ENCODE measurements at places on chromosomes 5 and 9.

DNA sequence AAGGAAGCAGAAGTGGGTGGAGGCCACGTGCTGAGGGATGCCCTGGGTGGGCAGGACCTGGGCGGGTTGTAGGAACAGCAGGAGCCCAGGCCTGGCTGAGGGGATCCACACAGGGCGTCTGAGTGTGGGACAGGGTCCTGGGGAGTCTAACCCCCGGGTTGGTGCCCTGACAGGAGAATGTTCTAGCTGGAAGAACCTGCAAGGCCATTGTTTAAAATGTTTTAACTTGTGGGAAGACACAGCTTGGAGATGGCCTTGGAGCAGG is 33.9 kb upstream of the SUSD3 start:
- DNase-seq, result no peak

DNA sequence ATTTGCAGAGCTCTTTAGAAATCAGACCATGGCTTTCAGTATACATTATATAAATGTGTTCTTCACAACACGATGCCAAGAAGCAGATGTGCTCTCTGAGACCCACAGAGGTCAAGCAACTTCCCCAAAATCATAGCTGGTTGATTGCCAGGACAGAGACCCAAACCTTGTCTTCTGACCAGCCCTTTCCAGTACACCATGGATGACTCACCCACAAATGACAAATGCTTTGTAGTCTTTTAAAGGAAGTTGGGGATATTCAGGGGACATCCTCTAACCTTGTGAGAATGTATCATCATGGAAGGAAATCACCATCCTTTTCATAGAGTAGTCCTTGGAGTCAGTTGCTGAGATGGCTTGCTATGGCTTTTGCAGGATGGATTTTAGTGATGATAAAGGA is 30.1 kb downstream of the ZNF462 start:
- no peak for DNase-seq

GRCh38 chr5:120532835-120533234 is 68.7 kb downstream of the PRR16 start:
- no peak for DNase-seq

- no peak for DNase-seq
Measured at GRCh38 chr9:16131264-16131663, 578.4 kb downstream of the CCDC171 start.

DNA sequence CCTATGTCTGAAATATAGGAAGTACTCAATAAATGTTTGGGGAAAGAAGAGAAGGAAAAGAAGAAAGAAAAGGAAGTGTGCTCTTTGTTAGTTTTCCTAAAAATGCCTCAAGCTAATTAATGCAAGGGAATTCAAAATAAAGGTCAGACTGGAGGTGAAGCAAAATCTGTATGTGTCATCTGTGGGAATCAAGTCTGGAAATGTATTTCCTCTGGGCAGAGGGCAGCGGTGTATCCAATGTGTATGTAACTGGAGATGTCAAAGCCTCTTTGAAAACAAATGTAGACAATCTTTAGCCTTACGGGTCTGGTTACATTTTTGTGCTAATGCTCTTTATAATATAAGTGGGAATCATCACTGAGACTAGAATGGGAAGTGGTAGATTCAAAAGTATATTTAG is 471.4 kb downstream of the MAN2A1 start:
- no peak for DNase-seq

GRCh38 chr9:120326049-120326693 is 253.8 kb downstream of the CDK5RAP2 start:
- no peak for DNase-seq

DNA sequence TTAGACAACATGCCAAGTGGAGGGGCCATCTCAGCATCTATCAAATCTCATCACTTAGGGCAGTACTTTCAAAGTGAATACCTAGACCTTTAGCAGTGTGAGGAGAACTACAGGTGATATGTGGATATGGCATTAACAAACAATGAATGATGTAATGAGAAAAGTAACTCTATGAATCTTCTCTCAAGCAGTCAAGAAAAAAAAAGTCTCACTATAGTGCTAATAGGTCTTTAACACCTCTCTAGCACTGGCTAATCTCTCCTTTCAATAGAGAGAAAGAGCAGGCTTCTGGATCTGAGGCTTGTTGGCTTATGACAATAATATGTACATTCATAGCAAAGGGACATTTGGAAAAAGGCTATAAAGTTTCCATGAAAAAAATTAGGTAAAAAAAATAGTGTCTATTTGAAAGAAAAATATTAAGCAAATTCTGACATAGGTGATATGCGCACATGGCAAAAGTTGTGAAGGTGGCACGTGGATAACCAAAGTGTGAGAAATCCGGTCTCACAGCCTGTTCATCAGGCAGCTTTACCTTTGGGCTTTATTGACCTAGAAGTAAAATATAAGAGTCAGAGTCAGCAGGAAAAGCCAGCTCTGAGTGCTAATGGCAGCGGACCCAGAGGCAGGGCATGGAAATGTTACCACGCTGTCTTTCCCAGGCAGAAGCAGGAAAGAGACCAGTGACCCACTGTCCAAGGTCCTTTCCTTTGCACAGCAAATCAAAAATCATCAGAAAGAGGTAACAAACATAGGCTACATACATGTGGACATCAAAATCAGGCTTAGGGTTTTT is 203.4 kb downstream of the EFNA5 start:
- DNase-seq, result no peak

GRCh38 chr5:153926201-153926600 is 112.5 kb downstream of the FAM114A2 start:
- DNase-seq, result no peak

DNA sequence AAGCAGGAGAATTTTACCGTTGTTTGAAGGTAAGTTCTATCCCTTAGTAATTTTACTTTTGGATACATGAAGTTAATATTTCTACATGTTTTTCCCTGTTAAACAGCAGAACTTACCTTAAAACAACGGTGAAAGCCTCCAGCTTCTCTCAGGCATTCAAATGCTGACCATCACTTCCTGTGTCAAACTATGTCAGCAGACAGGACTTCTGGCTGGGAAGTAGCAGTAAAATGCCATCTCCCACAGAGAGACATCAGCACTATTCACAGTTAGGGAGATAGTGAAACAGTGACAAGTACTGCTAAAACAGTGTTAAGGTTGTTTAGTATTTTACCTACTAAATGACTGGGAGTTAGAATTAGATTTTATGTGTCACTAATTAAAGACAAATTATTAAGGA is 34.2 kb upstream of the GOLGA1 start:
- DNase-seq, result no peak

DNA sequence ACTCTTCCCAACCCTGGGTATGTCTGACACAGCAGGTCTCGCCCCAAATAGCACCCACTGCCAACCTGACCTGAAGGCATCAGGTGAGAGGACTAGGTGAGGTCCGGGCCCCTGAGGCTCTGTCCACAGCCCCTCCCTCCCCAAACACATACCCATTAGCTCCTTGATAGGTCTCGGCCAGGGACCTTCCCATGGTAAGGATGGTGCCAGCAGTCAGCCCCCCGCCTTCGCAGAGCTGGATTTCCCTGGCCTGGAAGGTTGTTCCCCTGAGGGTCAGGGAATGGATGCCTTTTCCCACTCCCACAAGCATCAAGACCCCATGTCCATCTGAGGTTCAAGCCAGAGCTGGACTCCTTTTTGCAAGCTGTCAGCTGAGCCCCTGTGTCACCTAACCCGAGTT is 2.7 kb downstream of the ENHO start:
- DNase-seq, result no peak

GRCh38 chr5:139492700-139493192 is 10.2 kb upstream of the STING1 start:
- no peak for DNase-seq

DNA sequence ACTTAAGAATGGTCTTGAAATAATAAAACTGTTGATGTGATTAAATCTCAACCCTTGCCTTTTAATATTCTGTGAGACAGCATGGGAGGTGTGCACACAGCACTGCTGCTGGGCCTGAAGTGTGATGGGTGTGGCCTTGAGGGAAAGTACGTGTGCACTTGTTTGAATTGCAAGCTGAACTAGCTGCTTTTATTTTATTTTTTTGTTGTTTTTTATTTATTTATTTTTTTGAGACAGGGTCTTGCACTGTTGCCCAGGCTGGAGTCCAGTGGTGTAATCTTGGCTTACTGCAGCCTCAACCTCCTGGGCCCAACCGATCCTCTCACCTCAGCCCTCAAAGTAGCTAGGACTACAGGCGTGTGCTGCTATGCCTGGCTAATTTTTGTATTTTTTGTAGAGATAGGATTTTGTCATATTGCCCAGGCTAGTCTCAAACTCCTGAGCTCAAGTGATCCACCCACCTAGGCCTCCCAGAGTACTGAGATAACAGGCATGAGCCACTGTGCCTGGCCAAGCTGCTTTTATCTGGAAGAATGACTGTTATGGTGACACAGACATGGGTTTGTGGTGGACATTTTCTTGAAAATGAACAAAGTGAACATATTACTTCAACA is 58.9 kb downstream of the GPR107 start:
- no peak for DNase-seq

- no peak for DNase-seq
Measured at GRCh38 chr9:113131689-113132151, 19.1 kb upstream of the SLC31A2 start.

GRCh38 chr9:120974181-120974580 is 47.6 kb upstream of the TRAF1 start:
- DNase-seq, result no peak

- no peak for DNase-seq
Measured at GRCh38 chr5:68415177-68416085, 199.9 kb downstream of the PIK3R1 start.

- DNase-seq, result no peak
Measured at GRCh38 chr5:31824869-31825517, 186.1 kb downstream of the PDZD2 start.

DNA sequence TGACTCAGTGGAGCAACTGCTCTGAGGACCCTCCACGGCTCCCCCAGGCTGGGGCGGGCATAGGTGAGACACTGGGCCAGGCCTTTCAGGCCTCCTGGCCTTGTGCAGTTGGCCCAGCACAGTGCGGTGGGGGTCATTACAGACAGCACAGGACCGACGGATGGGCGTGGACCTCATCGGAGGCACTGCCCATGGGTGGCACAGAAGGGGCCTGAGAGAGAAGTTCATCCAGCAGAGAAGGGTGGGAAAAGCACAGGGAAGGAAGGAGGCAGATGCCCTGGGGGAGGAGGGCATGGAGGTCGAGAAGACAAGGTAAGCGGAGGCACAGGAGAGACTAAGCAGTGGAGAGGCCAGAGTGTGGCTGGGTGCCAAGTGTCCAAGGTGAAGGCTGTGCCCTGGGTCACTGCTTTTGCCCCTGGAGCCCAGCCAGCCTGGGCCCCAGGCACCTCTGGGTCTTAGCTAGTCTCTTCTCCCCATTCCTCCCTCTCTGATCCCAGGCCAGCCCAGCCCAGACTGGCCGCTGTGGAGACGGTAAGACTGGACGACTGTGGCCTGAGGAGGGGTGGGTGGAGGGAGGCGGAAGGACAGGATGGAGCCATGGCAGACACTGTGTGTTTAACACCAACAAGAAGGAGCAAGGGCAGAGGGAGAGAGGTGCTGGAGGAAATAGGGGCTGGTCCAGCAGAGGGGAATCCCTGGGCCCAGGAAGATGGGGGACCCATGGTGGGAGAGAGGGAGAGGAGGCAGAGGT is 5.7 kb downstream of the IL3 start:
- DNase-seq, result no peak

GRCh38 chr9:123722378-123722777 is 207.5 kb downstream of the DENND1A start:
- DNase-seq, result no peak

- DNase-seq, result no peak
Measured at GRCh38 chr9:20611691-20612287, 10.5 kb downstream of the MLLT3 start.

DNA sequence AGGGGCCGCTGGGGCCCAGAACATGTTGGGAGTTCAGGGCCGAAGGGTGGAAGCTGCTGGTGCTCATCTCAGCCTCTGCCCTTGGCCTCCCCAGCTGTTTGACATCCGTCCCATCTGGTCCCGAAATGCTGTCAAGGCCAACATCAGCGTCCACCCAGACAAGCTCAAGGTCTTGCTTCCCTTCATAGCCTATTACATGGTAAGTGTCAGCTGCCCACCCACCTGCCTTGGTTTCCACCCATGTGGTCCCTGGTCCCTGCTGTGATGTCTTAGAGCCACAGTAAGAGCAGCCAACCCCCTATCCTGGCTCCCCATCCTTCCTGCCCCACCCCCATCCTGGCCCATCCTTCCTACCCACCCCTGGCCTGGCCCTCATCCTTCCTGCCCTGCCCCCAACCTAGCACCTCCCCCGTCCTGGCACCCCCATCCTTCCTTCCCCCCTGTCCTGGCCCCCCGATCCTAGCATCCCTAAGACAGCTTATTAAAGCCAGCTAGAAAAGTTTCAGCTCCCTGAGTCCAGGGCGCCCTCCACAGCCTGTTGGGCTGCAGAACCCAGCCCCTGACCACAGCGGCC is 9.7 kb upstream of the CEL start:
- no peak for DNase-seq

- no peak for DNase-seq
Measured at GRCh38 chr5:478982-479535, 36.1 kb downstream of the EXOC3 start.

DNA sequence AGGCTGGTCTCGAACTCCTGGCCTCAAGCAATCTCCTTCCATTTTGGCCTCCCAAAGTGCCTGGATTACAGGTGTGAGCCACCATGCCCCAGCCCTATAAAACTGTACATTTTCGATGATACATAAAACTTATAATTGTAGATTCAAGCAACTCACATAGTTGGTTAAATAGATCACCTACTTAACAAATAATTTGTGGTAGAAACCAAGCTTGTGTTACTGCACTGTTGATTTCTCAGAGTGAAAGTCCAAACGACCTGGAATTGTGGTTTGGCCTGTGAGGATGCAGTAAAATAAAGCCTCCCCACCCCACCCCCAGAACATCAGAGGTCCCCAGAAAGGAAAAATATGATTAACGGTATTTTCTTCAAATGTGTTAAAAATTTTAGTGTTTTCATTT is 92.7 kb downstream of the TRIO start:
- no peak for DNase-seq

- DNase-seq, result no peak
Measured at GRCh38 chr9:14533867-14534640, 159.2 kb downstream of the ZDHHC21 start.

GRCh38 chr5:14414007-14414406 is 167.6 kb upstream of the OTULINL start:
- no peak for DNase-seq

DNA sequence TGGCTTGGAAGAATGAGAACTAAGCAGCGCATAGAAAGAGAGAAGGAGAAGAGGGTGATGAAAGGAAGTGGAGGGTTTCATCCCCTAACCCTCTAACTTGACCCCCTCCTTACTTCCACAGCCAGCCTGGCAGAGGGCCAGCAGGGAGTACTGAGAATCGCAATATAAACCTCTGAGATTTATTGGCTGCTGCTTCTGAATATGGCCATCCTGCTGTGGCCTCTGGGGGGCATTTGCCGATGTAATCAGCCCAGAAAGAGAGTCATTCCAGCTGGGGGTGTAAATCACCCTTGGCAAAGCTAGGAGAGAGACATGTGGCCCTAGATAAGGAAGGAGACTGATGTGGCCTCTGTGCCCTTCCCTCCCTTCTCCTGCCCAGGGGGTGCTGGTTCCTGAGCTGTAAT is 960 bp upstream of the GFRA3 start:
- DNase-seq, result no peak

DNA sequence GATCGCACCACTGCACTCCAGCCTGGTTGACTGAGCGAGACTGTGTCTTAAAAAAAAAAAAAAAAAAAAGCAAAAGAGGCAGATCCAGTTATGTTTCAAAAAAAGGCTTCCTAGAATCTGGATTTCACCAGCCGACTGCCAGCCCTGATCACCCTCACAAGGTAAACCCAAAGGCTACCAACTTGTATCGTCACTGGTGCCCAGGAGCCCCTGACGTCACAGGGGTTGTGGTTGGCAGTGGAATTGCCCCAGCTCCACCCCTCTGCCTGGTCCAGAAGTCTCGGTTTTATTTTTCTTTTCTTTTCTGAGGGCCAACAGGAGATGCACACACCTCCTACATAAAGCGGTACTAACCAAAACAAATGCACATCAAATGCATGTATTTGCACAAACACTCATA is 6.0 kb upstream of the LMX1B start:
- DNase-seq, result no peak
